ENCODE measurements at places on chromosomes 7 and 10. TPM values are rescaled to one million over a fixed set of nuclear protein-coding genes. Genes with fewer than 3 reads are reported as not detected.
A peak's percentile ranks its signal among the peaks of the same experiment; 100 is the strongest.

DNA sequence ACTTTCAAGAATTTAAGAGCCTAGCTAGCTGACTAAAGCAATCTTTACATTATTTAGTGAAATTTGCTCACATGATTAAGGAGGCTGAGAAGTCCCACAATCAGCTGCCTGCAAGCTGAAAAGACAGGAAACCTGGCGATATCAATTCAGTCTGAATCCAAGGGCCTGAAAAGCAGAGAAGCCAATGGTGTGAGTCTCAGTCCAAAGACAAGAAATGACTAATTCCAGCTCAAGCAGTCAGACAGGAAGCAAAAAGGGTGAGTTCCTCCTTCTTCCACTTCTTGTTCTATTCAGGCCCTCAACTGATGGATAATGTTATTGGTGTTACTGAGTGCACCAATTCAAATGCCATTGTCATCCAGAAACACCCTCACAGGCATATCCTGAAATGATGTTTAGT, 1231.6 kb upstream of the CELF2 start:
- no peak for DNase-seq

DNA sequence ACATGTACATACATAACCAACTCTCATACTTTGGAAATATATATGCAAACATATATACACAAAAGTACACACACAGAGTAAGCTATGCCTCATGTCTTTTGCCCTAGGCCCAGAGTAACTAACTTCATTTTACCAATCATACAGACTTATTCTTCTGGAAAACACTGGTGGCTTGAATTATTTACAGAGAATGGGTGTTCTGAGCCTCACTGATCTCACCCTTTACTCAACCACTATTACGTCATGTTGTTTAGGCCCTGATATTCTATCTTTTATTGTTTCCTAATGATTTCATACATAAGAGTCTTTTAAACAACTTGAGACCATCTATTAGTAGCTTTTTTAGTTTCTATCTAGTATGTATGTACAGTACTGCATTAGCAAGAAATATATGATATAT, 43.0 kb downstream of the ANK3 start:
- DNase-seq = no peak

- DNase-seq = no peak
Observed at GRCh38 chr7:15313361-15313760, 248.5 kb downstream of the AGMO start.

DNA sequence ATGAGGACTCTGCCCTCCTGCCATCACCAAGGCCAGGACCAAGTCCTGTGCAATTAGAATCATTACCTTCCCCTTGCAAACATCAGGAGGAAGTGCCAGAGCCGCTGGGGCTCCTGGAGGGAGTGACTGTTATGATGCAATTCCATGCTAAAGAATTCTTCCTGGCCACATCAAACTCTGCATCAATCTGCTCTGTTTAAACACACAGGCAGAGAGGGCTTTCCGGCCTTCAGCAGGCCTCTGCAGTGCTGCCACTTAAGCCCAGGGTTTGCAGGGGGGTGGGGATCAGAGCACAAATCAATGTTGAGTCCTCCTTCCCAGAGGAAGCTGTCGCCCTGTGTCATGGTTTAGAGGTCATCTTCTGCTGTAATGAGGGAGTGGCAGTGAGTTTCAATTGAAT, 58.1 kb downstream of the CTBP2 start:
- no peak for DNase-seq

DNA sequence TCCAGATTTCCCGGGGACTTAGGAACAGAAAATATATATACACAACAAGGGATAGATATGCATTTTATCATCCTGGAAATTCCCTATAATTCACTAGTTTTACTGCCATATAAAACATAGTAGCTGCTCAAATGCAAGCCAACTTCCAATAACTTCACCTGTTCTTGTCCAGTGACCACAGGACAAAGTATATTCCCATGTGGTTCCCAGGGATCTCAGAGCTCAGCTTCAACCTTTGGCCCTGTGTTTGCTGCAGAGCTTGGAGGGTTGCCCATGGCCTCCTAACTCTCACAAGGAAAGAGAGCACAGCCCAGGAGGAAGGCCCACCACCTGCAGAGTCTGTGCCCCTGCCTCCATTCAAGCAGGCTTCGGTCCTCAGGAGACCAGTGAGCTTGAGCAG, 4.5 kb upstream of the DRGX start:
- DNase-seq = peak; percentile 36

- DNase-seq = no peak
Observed at GRCh38 chr7:49327155-49327554, 402.8 kb downstream of the CDC14C start.

NEUROG3 gene
- not detected for total RNA-seq

TSPAN15 gene
- total RNA-seq = 6.6 TPM

Measured in right atrium auricular region (tissue), 2 donors.